ENCODE measurements at places on chromosomes 13 and 19. TPM values are rescaled to one million over a fixed set of nuclear protein-coding genes. Genes with fewer than 3 reads are reported as not detected.

The CLEC4G gene
- not detected for total RNA-seq

The RNF225 gene
- 0.43 TPM for total RNA-seq

The FARP1 gene
- total RNA-seq, result 74.6 TPM

The C13orf46 gene
- total RNA-seq, result 0.44 TPM

The PEX11G gene
- 0.57 TPM for total RNA-seq
